ENCODE measurements at places on chromosomes 7 and 10. TPM values are rescaled to one million over a fixed set of nuclear protein-coding genes. Genes with fewer than 3 reads are reported as not detected.

Gene MYOF
- total RNA-seq, result 5.4 TPM

Gene PRF1
- 107 TPM for total RNA-seq

DNA sequence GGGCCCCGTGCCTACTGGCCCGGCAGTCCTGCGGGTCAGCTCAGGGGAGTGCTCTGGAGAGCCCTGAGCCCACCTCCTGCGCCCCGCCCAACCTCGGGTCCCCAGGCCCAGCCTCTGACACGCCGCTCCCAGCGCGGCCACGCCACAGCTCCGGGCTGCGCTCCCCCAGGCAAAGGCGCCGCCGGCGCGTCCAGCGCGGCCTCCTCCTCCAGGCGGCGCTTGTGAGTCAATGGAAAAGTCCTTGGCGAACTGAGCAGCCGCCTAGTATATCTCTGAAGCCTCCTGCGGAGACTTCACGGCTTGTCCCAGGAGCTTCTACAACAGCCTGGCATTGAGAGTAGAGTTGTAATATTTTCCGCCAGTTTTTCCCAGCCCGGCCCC lies 29.5 kb upstream of the BMS1 start:
- H3K36me3 ChIP-seq, result no peaks in the 10 kb centered on the region
- peak; percentile 74 for DNase-seq
- H3K4me1 ChIP-seq, result peaks cover 7% of the 10 kb centered on the region
- H3K4me3 ChIP-seq, result peak overlapping the region; percentile 66

- no peak overlapping the region for H3K27ac ChIP-seq
- H3K36me3 ChIP-seq, result no peaks in the 10 kb centered on the region
- no peak overlapping the region for H3K4me3 ChIP-seq
- H3K4me1 ChIP-seq, result peaks cover 9% of the 10 kb centered on the region
Observed at GRCh38 chr7:6246251-6246917, 26.0 kb downstream of the CYTH3 start.

DNA sequence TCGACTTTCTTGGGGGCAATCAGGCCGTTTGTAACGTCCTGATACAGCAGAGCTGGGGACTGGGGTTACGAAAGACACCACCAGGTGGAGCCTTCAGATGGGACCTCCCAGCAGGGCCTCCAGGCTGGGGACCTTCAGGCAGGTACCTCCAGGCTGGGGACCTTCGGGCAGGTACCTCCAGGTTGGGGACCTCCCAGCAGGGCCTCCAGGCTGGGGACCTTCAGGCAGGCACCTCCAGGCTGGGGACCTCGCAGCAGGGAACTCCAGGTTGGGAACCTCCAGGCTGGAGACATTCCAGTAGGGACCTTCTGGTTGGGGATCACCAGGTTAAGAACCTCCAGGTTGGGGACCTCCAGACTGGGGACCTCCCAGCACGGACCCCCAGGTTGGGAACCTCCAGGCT lies 23.5 kb upstream of the GPR146 start:
- H3K4me1 ChIP-seq, result peaks cover 6% of the 10 kb centered on the region
- no peak overlapping the region for H3K4me3 ChIP-seq
- no peak overlapping the region for H3K27ac ChIP-seq
- no peaks in the 10 kb centered on the region for H3K27me3 ChIP-seq
- H3K36me3 ChIP-seq, result peaks cover 14% of the 10 kb centered on the region

All from activated CD8-positive, alpha-beta T cell treated with anti-CD3 and anti-CD28 coated beads for 36 hours (primary cell).